ENCODE measurements at places on chromosomes 2 and 18.

GRCh38 chr18:29171892-29172755 is 995.2 kb upstream of the CDH2 start:
- no peak for DNase-seq

DNA sequence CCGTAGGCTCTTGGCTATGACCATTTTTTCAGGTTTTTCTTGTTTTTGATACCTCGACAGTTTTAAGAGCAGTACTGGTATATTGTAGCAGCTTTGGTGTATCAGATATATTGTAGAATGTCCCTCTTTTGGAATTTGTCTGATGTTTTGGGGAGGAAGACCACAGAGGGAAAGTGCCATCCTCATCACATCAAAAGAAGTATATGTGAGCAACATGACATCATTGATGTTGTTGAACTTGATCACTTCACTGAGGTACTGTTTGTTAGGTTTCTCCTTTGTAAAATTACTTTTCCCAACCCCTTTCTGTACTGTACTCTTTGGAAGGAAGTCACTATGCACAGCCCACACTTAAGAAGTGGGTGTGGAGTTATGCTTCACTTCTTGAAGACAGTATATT is 41.0 kb downstream of the EML4 start:
- DNase-seq = no peak

- DNase-seq = no peak
Observed at GRCh38 chr2:166167449-166167848, 39.6 kb upstream of the SCN1A start.

DNA sequence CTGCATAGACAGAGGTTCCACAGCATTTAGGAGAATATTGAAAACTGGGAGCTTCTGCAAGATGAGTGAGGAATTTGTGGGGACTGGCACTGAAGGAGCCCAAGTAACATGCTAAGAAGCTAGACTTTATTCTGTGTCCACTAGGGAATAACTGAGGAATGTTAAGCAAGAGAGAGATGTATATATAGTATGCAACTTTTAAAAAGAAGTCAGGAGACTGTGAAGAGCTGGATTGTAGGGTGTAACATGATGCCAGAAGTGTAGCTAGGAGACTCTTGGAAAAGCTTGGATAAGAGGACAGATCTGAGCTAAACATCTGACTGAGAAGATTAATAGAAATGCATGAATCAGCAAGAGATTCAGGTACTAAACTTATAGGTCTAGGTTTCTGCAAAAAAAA is 270.6 kb upstream of the MMADHC start:
- DNase-seq = no peak

GRCh38 chr18:3631887-3632286 is 181.9 kb downstream of the TGIF1 start:
- DNase-seq = no peak

DNA sequence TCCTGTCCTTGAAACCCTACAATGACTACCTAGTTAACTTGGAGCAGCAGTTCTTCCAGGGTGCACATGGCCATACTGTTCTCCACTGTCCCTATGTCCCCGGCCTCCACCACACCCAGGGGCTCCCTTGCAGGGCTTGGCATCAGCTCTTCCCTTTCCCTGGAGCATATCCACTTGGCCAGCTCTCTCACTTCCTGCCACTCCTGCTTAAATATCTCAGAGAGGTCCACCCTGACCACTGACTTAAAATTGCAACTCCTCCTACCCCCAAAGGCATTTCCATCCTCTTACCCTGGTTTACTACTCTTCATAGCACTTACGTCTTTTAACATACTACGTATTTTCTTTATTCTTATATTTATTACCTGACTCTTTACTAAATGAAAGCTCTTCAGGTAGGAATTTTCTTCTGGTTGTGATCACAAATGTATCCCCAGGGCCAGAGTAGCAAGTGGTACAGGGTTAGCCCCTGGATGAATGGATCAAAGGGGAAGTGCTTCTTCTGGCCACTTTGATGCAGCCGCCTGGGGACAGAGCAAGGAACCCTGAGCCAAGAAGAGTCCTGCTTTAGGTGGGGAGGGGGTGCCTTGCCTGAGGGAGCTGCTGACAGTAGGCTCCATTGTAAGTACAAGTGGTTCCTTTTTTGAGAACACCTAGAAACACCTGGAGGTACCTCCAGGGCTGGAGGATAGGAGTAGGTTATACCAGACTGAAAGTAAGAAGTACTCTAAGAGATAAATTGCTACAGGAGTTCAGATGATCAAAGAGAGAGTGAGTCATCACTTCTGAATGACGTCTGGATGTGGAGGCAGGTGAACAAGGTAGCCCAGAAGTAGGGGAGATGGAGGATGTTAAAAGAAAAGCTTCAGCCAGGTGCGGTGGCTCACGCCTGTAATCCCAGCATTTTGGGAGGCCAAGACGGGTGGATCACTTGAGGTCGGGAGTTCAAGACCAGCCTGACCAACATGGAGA is 82.2 kb downstream of the SOCS6 start:
- no peak for DNase-seq

GRCh38 chr18:3060667-3061580 is 48.0 kb upstream of the LPIN2 start:
- DNase-seq = no peak

DNA sequence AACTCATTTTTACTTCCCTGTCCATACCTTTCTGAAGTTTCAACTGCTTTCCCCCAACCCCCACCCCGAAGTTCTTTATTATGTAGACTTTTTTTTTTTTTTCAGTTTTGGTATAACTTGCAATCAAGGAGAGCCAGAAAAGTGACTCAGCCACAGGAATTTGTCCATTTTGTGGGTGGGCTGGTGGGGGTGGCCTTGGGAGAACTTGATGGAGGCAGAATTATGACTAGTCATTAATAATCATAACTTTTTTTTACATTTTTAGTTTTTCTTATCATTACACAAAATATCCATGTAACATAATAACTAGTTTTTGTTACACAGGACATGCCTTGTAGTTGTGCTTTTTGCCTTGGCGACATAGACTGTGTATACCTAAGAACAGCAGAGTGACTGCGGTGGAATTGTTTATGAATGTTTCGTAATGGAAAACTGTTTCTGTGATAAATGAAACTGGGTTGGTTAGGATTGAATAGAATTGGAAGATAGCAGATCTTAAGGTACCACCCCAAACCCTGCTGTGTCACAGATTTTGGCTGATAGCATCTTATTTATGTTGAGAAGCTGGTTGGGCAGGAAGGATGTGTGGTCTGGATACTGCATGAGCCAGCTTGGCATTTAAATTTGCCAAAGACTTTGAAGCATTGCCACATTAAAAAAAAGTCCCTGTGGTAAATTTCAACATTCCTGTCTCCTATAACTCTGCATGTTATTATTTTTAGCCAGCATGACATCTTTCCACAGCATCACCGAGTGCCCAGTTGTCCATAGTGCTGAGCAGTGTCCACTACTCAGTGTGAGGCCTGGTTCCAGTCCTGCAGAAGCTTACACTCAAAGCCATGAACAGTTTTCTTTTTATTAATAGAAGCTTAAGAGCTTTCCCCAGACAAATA is 30.7 kb downstream of the LYPD6B start:
- peak; percentile 64 for DNase-seq

- DNase-seq = no peak
Observed at GRCh38 chr2:234881413-234882241, 70.2 kb upstream of the SH3BP4 start.

DNA sequence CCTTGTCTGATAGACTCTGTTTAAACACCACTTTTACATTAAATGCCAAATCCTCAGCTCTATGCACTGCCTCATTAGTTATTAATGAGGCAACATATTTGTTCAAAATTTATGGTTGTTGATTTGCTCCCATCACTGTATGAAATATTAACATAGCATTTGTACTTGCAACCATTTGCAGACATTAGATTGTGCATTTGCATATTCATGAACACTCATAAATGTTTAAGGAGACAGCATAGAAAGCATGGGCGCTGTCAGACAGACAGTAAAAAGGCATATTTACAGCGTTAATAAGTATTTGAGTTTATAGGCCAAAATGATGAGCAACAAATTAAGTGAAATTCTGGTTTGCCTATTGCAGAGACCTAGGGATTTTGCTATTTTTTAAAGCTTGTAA is 502.3 kb downstream of the TXNL1 start:
- DNase-seq = no peak

- DNase-seq = no peak
Observed at GRCh38 chr2:44330801-44331200, 30.5 kb downstream of the PREPL start.

GRCh38 chr2:167784084-167784425 is 463.3 kb downstream of the STK39 start:
- DNase-seq = no peak

DNA sequence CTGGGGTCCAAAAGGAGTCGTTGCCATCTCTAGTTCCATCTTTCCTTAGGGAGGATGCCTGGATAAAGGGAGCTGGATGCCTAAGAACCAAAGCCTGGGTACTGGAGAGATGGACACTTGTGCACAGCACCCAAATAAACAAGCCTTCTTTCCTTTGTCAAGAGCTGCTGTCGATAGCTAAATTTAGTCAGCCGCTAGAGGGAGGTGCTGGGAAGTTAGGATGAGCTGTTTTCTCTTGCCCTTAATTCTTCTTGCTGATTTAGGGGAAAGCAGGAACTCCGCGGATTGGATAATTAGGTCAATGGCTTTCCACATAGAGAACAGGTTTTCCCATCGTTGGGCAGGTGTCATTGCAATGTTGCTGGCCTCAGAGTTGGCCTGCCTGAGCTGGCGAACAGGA is 30.9 kb upstream of the SERPINB12 start:
- DNase-seq = no peak

DNA sequence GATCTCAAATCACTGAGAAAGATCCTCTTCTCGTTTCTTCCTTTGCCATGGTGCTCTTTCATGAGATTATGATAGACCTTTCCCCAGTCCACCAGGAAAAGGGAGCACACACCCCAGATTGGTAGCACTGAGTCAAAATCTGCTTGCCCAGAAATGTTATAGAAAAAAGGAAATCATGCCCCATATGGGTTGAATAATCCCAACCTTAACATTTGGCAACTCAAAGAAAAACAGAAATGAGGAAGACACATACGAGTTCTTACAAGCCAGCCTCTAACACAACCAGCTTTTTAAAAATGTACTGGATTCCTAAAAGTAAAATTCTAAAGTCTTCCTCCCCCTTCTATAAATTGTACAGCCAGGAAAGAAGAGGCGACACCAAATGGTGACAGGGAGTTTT is 103.0 kb downstream of the ANKRD44 start:
- no peak for DNase-seq

- no peak for DNase-seq
Observed at GRCh38 chr18:44701227-44701626, 20.5 kb downstream of the SETBP1 start.

DNA sequence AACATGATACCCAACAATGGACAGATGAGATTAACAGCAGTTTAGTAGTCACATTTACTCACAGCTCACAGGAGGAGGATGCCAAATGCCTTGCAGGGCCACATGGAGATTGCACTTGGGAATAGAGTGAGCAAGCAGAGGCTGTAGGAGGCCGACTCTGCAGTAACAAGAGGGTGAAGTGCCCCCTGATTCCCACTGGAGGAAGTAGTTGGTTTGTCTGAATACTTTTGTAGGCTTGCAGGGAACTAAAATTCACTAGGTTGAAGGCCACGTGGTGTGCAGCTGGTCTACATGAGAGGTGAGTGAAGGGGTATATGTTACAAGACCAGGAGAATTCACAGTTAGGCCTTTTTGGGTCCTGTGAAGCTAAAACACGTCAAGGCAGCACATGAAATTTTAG is 419.3 kb upstream of the TNP1 start:
- peak; percentile 16 for DNase-seq

DNA sequence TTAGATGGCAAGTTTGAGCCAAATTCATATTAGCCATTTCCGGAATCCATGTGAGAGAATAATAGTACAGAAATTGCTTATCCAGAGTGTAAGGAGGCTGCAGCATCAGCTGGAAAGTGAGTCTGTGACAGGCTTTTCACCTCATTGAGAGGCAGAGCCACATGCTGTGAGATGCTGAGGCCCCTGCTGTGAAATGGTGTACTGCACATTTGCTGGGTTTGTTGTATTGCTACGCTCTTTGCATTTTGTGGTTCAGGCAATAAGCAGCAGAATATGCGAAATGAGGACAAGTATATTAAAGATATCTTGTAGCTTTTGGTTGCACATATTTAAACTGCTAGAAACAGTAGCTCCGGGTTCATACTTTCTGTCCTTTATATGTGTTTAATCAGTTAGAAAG is 37.0 kb downstream of the NABP1 start:
- no peak for DNase-seq

GRCh38 chr2:151862700-151863099 is 34.5 kb upstream of the ARL5A start:
- DNase-seq = no peak

DNA sequence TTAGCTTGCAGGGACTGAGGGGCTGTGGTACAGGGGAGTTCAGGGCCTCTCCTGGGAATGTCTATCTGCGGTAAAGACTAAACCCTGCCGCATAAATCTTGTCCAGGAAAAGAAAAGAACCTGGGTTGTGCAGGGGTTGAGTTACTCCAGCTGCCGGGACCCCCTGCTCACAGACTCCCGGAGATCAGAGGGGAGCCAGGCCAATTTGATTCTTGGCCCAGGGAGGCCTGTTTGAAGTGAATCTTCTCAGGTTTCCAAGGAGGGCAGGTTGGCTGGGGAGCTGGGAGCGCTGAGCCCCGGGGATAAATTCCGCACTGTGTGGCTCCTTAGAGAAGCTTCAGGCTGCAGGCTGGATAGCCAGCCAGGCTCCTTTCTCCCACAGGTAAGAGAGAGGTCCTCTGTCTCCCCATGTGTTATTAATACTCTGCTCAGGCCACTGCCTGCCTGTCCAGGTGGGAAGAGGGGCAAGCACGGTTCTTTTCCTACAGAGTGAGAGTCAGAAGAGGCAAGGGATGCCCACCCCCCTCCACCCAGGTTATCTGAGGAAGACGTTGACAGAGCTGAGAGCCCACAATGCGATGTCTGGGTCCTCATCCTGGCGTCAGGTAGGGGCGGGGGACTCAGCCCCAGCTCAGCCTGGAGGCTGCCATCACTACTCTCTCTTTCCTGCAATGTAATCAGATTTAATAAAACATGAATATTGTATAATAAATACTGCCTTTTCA is 82.7 kb downstream of the LONRF2 start:
- DNase-seq = no peak

GRCh38 chr2:71736091-71736861 is 282.9 kb downstream of the DYSF start:
- no peak for DNase-seq

GRCh38 chr18:12336171-12336613 is 28.2 kb downstream of the TUBB6 start:
- DNase-seq = no peak

GRCh38 chr2:160816916-160817499 is 323.4 kb upstream of the RBMS1 start:
- no peak for DNase-seq

GRCh38 chr2:236915726-236916125 is 170.0 kb upstream of the COPS8 start:
- DNase-seq = no peak

- DNase-seq = no peak
Observed at GRCh38 chr2:238121511-238122286, 16.8 kb upstream of the KLHL30 start.

DNA sequence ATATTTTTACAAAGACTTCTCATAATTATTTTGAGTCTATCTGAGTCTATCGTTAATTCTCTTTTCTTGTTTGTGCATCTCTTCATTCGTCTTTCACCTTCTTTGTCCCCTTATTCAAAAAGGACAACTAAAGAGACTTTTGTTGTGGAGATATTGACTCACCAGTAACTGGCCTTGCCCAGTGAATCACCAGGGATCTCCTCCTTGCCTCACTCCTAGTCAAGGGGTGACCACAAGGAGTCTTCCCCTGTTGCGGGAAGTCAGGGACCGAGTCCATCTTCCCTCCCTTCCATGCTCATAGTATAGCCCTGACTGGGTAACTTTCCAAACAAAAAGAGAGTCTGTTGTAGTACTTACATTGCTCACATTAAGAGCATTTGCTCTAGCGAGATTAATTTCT is 158.9 kb downstream of the NEB start:
- DNase-seq = no peak

GRCh38 chr2:219269362-219270054 is 9.7 kb upstream of the DNAJB2 start:
- DNase-seq = no peak
